ENCODE measurements at places on chromosomes 7 and 10. TPM values are rescaled to one million over a fixed set of nuclear protein-coding genes. Genes with fewer than 3 reads are reported as not detected.

- no peak overlapping the region for H3K4me3 ChIP-seq
- no peaks in the 10 kb centered on the region for H3K27me3 ChIP-seq
- peaks cover 74% of the 10 kb centered on the region for H3K36me3 ChIP-seq
- no peak overlapping the region for H3K27ac ChIP-seq
- DNase-seq: no peak
Observed at GRCh38 chr10:119041326-119041725, 11.8 kb downstream of the NANOS1 start.

GRCh38 chr10:36591436-36591835 lies 534.0 kb upstream of the ANKRD30A start:
- H3K4me3 ChIP-seq: no peak overlapping the region
- H3K27ac ChIP-seq: no peak overlapping the region
- H3K36me3 ChIP-seq: no peaks in the 10 kb centered on the region
- no peaks in the 10 kb centered on the region for H3K27me3 ChIP-seq
- no peak for DNase-seq

- no peaks in the 10 kb centered on the region for H3K27me3 ChIP-seq
- DNase-seq: peak; percentile 82
- no peak overlapping the region for H3K4me3 ChIP-seq
- H3K27ac ChIP-seq: peak overlapping the region; percentile 37
- peaks cover 8% of the 10 kb centered on the region for H3K36me3 ChIP-seq
Observed at GRCh38 chr7:29917641-29918040, 72.0 kb downstream of the SCRN1 start.

DNA sequence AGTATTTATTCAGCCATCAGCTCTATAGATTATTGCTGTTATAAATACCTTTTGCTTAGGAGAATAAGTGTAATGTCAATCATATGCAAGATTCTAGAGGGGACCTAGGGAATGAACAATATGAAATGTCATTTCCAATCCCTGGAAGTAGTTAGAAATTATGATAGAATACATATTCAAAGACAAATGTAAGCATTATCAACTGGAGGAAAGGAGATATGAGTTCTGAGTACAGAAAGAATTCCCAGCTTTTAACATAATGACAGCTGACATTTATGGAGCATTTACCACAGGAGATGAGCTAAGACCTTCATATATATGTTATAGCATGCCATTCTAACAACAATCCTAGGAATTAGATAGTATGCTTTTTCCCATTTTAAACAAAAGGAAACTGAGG lies 86.2 kb downstream of the FAM13C start:
- H3K36me3 ChIP-seq: no peaks in the 10 kb centered on the region
- peaks cover 3% of the 10 kb centered on the region for H3K4me1 ChIP-seq
- H3K27ac ChIP-seq: no peak overlapping the region
- no peaks in the 10 kb centered on the region for H3K27me3 ChIP-seq
- H3K4me3 ChIP-seq: no peak overlapping the region

- H3K36me3 ChIP-seq: no peaks in the 10 kb centered on the region
- peak; percentile 16 for DNase-seq
- peaks cover 4% of the 10 kb centered on the region for H3K4me1 ChIP-seq
- H3K4me3 ChIP-seq: no peak overlapping the region
Observed at GRCh38 chr7:136333636-136334035, 356.5 kb upstream of the MTPN start.

DNA sequence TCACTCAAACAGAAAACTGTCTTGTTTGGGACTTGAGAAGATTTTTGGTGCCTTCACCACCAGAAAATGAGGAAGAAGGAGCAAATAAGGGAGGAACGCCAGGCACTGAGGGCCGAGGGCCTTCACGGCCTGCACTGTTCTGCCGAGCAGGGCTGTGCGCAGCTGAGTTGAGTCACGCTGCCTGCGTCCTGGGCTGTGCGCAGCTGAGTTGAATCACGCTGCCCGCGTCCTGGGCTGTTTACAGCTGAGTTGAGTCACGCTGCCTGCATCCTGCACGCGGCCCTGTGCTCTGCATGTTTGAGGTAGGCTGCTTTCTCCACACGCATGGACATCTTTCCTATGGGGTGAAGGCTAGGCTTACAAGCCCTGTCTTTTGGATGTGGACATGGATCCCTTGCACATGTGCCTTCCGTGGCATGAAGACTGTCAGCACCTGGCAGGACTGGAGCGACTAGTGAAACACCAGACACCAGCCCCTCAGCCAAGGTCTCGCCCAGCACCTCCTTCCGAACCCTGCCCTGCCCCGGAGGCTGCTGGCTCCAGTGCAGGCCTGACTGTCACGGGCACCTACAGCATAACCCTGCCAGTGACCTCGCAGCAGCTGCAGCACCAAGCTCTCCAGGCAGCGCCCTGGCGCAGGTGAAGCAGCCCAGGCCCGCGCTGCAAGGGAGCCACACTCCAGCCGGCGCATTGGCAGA lies 96.7 kb downstream of the HTR5A start:
- no peaks in the 10 kb centered on the region for H3K36me3 ChIP-seq
- H3K27ac ChIP-seq: no peak overlapping the region

- H3K27me3 ChIP-seq: no peaks in the 10 kb centered on the region
- no peaks in the 10 kb centered on the region for H3K36me3 ChIP-seq
- H3K4me1 ChIP-seq: no peaks in the 10 kb centered on the region
- H3K27ac ChIP-seq: no peak overlapping the region
- no peak overlapping the region for H3K4me3 ChIP-seq
Observed at GRCh38 chr7:14048889-14049288, 59.4 kb upstream of the ETV1 start.

DNA sequence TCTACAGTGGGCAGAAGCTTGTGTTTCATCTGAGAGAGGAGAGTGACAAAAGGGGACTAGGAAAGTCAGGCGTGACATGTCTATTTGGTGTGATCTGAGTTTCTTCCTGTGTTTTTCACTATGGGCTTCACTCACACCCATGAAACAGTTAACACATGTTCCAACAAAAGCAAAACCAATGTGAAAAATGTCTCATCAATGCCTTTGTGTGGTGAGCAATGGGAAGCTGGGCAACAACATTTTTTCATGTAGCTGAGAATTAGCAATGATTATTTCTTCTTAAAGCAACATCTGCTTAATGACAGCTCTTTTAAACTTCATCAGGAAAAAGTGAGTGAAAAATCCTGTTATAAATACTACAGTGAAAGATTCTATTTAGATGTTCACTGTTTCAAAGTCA lies 76.2 kb downstream of the NXPH1 start:
- no peak for DNase-seq
- no peak overlapping the region for H3K27ac ChIP-seq
- no peaks in the 10 kb centered on the region for H3K27me3 ChIP-seq
- H3K4me3 ChIP-seq: no peak overlapping the region

DNA sequence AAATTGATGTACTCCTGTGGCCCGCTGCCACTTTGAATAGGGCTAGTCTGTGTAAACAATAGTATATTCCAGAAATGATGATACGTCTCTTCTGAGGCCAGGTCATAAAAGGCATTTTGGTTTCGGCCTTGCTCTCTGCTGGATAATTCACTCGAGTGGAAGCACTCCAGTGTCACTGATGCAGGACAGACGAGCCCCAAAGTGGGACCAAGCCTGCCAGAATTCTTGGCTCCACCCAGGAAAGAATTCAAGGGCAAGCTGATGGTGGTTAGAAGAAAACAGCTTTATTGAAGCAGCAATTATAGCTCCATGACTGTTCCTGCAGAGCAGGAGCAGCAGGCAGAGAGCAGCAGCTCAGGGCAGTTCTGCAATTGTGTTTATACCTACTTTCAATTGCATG lies 717.6 kb downstream of the GRM8 start:
- no peaks in the 10 kb centered on the region for H3K27me3 ChIP-seq
- H3K4me1 ChIP-seq: no peaks in the 10 kb centered on the region
- H3K4me3 ChIP-seq: no peak overlapping the region
- H3K27ac ChIP-seq: no peak overlapping the region
- DNase-seq: no peak

- H3K27me3 ChIP-seq: no peaks in the 10 kb centered on the region
- H3K27ac ChIP-seq: no peak overlapping the region
- no peaks in the 10 kb centered on the region for H3K4me1 ChIP-seq
- no peak overlapping the region for H3K4me3 ChIP-seq
- H3K36me3 ChIP-seq: peaks cover 68% of the 10 kb centered on the region
Observed at GRCh38 chr10:78004215-78005026, 24.9 kb downstream of the POLR3A start.

- H3K36me3 ChIP-seq: no peaks in the 10 kb centered on the region
- DNase-seq: no peak
- H3K4me1 ChIP-seq: no peaks in the 10 kb centered on the region
- no peaks in the 10 kb centered on the region for H3K27me3 ChIP-seq
- H3K27ac ChIP-seq: no peak overlapping the region
Observed at GRCh38 chr10:72509941-72510340, 115.9 kb downstream of the MICU1 start.

- peaks cover 85% of the 10 kb centered on the region for H3K36me3 ChIP-seq
- H3K27ac ChIP-seq: no peak overlapping the region
- no peak overlapping the region for H3K4me3 ChIP-seq
- DNase-seq: no peak
- no peaks in the 10 kb centered on the region for H3K27me3 ChIP-seq
Observed at GRCh38 chr7:2545746-2546425, 9.4 kb downstream of the BRAT1 start.

- no peak overlapping the region for H3K27ac ChIP-seq
- H3K4me1 ChIP-seq: peaks cover 7% of the 10 kb centered on the region
- no peak for DNase-seq
- no peaks in the 10 kb centered on the region for H3K27me3 ChIP-seq
- H3K4me3 ChIP-seq: no peak overlapping the region
Observed at GRCh38 chr7:148500978-148501377, 89.6 kb upstream of the C7orf33 start.

DNA sequence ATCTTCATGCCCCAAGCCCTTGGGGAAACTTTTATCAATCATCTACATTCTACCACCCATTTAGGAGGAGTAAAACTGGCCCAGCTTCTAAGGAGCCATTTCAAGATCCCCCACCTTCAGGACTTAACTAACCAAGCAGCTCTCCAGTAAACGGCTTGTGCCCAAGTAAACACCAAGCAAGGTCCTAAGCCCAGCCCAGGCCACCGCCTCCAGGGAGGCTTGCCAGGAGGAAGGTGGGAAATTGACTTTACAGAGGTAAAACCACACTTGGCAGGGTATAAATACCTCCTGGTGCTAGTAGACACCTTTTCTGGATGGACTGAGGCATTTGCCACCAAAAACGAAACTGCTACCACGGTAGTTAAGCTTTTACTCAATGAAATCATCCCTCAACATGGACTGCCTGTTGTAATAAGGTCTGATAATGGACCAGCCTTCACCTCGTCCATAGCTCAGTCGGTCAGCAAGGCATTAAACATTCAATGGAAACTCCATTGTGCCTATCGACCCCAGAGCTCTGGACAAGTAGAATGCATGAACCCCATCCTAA lies 5.6 kb downstream of the AKR1B15 start:
- no peaks in the 10 kb centered on the region for H3K4me1 ChIP-seq
- H3K36me3 ChIP-seq: no peaks in the 10 kb centered on the region
- H3K27ac ChIP-seq: no peak overlapping the region
- no peaks in the 10 kb centered on the region for H3K27me3 ChIP-seq

Gene GRID1
- 14.6 TPM for total RNA-seq

Gene SLC18A2
- 5.8 TPM for total RNA-seq

Gene TMEM213
- not detected for total RNA-seq

Gene GRM3
- 22.1 TPM for total RNA-seq

Gene SHTN1
- 17.0 TPM for total RNA-seq

Gene RALA
- 39.6 TPM for total RNA-seq

Gene SDK1
- 11.6 TPM for total RNA-seq

Gene GIMAP4
- total RNA-seq: 46.2 TPM

Gene SLC13A4
- total RNA-seq: 936 TPM

Gene CUZD1
- total RNA-seq: 0.88 TPM

Gene NKX2-3
- total RNA-seq: not detected

Gene ZNF804B
- 2.0 TPM for total RNA-seq

All from spinal cord (tissue), 10 donors.